Cardiac septum (tissue), 1 donor: ENCODE measurements at places on chromosomes 11 and 22. TPM values are rescaled to one million over a fixed set of nuclear protein-coding genes. Genes with fewer than 3 reads are reported as not detected.

GRCh38 chr11:113764527-113765219 lies 8.8 kb downstream of the ZW10 start:
- DNase-seq, result no peak

GRCh38 chr11:126140201-126140925 lies 71.1 kb downstream of the RPUSD4 start:
- DNase-seq, result no peak

SOX6 gene
- 34.6 TPM for total RNA-seq

NXPE1 gene
- total RNA-seq, result 0.11 TPM

MUC2 gene
- 0.03 TPM for total RNA-seq

DNA sequence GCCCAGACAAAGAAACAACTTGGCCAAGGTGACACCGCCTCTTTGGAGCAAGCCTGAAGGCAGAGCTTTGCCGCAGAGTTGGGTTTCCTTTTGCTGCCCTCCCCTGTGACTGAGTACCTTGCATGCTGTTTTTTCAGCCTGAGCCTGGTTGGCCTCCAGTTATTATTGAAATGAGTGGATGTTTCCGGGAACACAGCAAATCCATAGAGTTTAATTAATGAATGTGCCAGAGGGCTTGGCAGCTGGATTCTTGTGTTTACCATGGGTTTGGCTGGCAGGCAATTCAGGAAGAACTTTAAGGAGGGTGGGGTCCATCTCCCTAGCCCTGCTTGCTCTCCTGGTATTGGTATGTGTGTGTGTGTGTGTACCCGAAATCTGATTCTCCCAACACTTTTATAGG lies 65.6 kb upstream of the CRYBB3 start:
- DNase-seq, result no peak

DNA sequence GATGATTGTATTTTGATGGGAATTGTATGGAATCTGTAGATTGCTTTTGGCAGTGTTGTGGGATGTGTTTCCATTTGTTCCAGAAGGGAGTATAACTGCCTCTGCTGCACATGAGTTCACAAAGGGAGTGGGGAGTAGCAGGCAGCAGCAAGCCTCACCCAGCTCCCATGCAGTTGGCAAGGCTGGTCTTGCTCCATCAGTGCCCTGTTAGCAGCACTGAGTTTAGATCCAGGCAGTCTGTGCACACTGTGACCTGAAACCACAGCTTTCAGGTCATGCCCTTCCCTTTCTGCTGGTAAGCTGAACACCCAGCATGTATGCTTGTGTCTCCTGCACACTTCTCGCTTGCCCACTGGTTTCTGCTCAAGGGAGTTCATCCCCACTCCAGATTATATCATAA lies 3.7 kb upstream of the NUCB2 start:
- DNase-seq, result no peak

SAA4 gene
- not detected for total RNA-seq

C22orf42 gene
- total RNA-seq, result not detected

DNA sequence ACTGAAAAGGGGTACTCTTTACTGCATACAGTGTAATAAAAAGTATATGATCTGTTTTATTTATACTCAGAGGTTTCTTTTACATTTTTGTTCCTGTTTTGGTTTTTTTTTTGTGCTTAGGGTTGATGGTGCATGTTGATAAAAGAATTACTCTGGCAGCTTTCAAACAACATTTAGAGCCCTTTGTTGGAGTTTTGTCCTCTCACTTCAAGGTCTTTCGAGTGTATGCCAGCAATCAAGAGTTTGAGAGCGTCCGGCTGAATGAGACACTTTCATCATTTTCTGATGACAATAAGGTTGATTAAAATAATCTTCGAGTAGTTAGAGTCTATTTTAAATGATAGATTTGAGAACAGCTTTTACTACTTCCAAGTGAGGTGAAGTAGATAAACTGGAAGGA lies 60.6 kb downstream of the DKK3 start:
- no peak for DNase-seq

DNA sequence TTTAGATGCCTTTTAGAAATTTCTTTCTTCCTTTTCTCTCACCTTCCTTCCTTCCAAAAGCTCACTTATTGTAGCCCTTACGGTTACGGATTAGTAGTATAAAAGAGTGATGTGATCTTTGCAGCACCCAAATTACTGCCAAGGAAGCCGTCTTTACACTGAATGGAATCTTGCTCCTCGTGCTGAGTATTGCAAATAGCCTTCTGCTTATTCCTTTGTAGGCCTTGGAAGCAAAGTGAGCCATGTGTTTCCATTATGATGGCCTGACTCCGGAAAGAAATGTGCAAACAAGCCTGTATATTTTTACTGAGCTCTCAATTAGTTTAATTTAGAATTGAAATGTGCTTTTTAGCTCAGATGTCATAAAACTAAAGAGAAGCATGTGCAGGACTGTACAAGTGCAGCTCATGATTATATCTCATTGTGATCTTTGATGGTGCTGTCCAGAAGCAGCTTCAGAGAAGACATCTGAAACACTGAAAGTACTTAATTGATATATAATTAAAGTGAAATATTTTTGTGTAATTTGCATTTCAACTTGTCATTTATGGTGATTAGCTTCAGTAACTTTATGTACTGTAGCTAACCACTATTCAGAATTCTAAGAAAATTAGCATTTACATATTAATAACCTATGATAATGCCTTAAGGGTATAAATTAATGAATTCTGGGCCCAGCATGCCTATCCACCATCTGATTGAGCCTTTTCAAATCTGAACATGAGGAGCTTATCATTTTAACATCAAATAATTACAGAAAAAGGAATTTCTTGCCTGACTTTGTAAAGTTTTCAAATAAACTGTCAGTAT lies 129.3 kb downstream of the GRIA4 start:
- DNase-seq, result no peak

GRCh38 chr11:103370076-103370475 lies 260.9 kb downstream of the DYNC2H1 start:
- DNase-seq, result no peak

DNA sequence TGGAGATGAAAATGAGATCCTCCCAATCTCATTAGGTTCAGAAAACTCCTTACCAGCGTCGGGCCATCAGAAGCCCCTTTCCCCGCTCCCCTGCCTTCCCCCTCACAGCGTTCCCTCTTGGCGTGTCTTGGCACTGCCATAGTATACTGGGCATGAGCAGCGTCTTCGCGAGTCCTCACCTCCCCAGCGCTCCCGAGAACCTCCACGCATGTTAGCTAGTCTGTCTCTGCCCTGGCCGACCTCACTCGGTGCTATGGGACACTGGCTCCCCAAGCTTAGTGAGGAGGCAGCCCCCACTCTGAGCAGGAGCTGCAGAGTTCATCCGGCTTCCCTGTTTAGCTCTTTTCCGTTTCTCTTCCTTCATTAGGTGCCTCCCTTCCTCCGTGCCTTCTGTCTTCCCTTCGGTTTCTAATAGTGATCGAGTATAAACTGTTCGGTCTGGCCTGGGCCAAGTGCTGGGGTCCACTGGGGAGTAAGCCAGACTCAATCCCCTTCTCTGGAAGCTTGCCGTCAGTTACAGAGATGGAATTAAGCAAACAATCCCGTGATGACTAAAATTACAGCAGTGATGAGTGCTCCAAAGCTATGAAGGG lies 63.8 kb upstream of the OPCML start:
- DNase-seq, result no peak

MS4A6E gene
- total RNA-seq, result not detected

DNA sequence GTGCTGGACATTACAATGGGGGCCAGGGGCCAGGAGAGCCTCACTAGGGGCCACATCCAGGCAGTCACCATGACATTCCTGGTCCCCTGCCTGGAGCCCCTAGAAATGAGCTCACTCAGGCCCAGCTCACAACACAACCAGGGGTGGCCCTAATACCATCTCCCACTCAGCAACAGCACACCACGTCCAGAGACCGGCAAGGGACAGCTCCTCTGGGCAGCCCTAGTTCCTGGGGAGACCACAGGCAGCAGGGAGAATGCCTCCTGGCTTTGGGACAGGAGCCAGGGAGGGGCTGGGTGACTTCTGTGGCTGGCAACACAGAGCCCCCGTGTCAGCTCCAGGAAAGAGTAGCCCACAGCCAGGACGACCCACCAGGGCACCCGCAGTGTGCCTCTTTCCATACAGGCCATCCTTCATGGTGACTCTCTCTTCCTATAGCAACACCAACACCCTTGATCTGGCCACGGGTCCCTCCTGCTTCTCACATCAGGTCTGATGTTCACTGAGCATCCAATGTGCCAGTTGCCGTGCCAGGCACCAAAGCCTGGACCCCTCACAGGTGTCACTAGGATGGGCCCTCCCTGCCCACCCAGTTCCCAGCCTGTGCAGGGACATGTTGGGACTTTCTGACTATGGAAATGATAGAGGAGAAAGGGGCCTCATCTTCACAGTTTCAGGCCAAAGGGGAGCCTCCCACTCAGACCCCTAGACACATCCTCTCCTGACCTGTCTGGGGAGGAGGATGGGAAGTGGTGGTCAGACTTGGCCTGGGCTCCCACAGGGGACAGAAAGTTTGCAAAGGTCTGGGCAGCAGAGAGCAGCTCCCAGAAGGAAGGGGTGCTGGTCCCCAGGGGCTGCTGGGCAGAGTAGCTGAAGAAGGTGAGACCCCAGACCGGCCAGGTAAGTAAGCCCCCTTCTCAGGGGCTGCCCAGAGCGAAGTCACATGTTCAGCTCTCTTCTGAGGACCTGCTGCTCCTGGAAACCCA lies 43.2 kb downstream of the IGLL5 start:
- DNase-seq, result no peak

DNA sequence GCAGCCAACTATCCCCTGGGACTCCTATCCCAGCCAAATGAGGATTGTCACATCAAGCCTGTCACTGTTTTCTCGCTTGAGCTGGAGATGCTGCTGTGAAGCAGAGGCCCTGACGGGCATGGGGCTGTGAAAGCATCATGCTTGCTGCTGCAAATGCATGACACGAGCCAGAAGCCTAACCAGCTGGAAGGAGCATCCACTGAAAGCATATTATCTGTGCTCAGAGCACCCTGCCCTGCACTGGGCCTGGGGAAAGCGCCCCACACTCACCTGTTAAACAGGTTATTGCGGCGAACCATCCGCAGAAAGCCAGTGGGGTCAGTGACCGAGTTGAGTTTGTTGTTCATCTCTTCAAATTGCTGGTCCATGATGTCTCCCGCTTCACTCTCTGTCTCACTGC lies 110.9 kb upstream of the PITPNB start:
- DNase-seq, result peak; percentile 71
